ENCODE measurements at places on chromosomes 16 and 17.

GRCh38 chr17:28743243-28744103 is at the start of gene TRAF4:
TSS of gene TRAF4 (plus strand) at chr17:28744011. CDS start at chr17:28744113, 102 bp downstream.
- DNase-seq: peak; percentile 73

- no peak for DNase-seq
Measured at GRCh38 chr16:25007284-25007984, 7.7 kb downstream of the ARHGAP17 start.

DNA sequence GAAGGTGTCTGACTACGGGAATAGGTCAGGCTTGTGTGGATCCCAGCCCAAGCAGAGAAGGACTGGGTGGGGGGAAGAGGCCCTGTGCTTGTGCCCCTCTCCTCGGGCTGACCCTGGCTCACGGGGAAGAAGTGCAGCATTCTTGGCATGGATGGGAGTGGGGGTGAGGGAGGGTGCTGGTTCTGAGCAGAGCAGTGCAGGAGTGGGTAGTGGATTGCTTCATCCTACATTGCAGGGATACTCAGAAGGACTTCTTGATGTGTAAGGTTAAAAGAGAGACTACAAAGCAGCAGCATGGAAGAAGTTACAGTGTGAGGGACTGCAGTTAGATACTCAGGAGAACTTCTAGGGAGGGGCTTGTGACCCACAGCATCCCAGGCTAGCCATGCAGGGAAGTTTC is 2.1 kb downstream of the ARHGAP23 start:
- no peak for DNase-seq

- DNase-seq: no peak
Measured at GRCh38 chr16:89729863-89730593, 8.7 kb downstream of the ZNF276 start.

Measured in tibial nerve (tissue), 4 donors.